ENCODE measurements at places on chromosomes 3 and 15.

DNA sequence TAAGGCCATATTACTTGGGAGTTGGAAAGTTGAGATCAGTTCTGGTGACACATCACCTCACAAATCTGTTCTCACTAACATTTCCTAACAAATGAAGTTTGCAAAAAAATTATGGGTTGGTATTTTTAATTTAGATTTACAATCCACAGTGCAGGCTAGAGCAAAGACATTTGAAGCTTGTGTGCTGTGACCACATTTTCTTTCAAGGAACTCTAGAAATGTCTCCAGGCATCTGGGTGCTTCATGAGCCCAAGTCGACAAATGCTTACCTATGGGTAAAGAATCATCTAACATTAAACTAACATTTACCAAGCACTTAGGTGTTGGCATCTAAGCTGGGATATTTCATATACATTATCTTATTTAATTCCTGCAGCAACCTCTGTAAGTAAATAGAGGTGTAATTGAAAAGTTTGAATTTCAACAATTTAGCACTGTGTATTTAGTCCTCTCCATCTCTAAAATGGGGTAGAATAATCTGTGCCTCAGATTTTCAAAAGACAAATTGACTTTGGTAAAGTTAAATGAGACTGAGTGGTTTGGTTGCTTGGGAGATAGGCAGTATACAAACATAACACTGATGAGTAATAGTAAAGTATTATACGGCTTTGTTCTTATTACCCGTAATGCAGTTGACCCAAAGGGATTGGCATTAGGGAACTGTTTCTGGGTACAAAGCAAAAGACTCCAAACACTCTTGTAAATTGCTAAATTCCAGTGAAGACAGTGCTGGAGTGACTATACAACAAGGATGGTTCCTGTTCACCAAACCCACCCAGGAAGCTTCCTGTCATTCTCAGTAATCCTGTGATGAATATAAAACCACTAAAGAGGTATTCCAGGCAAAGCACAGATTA is 162.5 kb downstream of the TPRG1 start:
- no peak for DNase-seq

DNA sequence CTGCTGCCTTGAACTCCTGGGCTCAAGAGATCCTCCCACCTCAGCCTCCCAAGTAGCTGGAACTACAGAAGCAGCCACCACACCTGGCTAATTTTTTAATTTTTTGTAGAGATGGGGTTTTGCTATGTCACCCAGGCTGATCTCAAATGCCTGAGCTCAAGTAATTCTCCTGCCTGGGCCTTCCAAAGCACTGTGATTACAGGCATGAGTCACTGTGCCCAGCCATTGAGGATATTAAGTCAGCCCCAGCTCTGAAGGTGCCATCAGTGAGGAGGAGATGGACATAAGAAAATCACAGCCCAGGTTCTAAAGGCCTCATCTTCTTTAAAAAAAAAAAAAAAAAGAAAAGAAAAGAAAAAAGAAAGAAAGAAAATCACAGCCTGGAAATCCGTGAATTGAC is 26.6 kb upstream of the PSTPIP1 start:
- no peak for DNase-seq

- no peak for DNase-seq
Observed at GRCh38 chr15:89948796-89949195, 36.0 kb upstream of the ARPIN start.

- DNase-seq, result no peak
Observed at GRCh38 chr3:16145176-16145575, 29.3 kb upstream of the GALNT15 start.

- no peak for DNase-seq
Observed at GRCh38 chr15:94387849-94388441, 156.6 kb downstream of the MCTP2 start.

- no peak for DNase-seq
Observed at GRCh38 chr15:39784638-39785037, 2.0 kb upstream of the FSIP1 start.

GRCh38 chr3:157841029-157841428 is 265.2 kb downstream of the SHOX2 start:
- DNase-seq, result no peak

GRCh38 chr3:187698499-187699399 is 3.6 kb downstream of the RTP2 start:
- no peak for DNase-seq

DNA sequence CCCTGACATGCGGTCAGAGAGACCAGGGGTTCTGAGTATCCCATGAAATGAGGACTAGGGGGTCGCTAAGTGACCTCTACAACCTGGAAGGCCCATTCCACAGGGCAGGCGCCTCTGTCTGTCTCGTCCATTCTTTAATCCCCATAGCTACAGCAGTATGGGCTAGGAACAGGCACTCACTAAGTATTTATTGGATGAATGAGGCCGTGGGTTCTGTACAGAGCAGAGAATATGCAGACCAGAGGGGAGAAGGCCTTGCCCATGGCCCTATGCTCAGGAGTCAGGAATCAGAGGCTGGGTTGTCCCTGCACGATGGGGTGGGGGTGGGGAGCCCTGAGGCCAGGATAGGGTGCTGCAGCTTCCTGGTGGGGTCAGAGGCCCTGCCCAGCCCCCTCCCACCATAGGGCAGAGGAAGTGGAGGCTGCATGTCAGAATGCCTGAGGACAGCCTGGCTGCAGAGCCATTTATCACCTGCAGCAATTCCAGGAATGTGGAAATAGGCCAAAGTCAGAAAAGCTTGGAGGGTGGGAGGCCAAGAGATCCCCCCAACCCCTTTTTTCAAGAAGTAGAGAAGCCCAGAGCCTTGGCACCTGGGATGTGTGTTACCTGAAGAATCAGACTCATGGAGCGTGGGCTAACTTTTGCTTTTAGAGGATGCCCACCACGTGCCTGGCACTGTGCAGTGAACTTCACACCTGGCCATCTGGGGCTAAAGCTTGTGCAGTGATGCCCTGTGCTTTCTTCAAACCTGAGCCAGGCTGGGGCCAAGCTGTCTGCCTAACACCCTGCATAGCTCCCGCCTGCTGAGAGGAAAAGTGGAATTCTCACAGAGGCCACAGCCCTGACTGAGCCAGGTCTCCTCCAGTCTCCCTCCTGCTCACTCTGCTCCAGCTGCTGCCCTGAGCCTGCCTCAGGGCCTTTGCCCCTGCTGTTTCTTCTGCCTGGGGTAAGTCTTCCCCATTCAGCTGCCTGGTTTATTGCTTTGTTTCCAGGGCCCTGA is 109.4 kb downstream of the WNT7A start:
- DNase-seq, result no peak

DNA sequence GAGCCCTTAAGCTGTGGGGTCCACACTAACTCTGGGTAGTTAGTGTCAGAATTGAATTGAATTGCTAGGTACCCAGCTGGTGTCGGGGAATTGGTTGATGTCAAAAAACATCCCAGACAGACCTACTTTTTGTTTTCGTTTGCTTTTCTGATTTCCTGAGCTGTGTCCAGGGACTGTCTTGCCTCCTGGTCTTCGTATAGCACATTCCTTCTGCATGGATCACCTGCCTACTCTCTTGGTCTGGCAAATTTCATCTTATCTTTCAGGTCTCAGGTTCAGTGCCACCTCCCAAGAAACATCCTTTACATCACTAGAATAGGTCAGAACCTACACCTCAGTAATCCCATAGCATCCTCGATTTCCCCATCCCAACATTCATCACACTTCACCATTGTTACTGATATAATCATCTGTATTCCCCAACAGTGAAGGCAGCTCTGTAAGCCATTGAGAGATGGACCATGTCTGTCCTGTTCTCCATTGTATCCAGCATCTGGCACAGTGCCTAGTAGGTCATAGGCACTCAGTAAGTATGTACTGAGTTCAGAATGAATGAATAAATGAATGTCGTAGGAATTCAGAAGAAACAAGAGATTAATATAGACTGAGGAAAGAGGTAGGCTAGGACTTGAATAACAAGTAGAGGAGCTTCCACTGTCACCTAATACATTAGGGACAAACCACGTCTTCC is 81.2 kb downstream of the ANP32A start:
- no peak for DNase-seq

- DNase-seq, result no peak
Observed at GRCh38 chr3:4825436-4826236, 153.6 kb upstream of the BHLHE40 start.

GRCh38 chr3:113070681-113071113 is 79.9 kb downstream of the GTPBP8 start:
- no peak for DNase-seq

Data from activated T-cell treated with anti-CD3 and anti-CD28 coated beads for 48 hours (primary cell).